ENCODE measurements at places on chromosomes 5 and 9. TPM values are rescaled to one million over a fixed set of nuclear protein-coding genes. Genes with fewer than 3 reads are reported as not detected.

The KCNN2 gene
- 7.9 TPM for total RNA-seq

The SV2C gene
- 0.23 TPM for total RNA-seq

The FOXE1 gene
- total RNA-seq = not detected

The AIF1L gene
- total RNA-seq = 15.7 TPM

The ANKRD34B gene
- not detected for total RNA-seq

The SAXO1 gene
- total RNA-seq = not detected

The ACTBL2 gene
- total RNA-seq = not detected

The RAD23B gene
- 74.1 TPM for total RNA-seq

The MYOT gene
- total RNA-seq = 35.6 TPM

The TAL2 gene
- total RNA-seq = not detected

The SLC6A19 gene
- not detected for total RNA-seq

GRCh38 chr5:7866196-7866595 lies 2.6 kb downstream of the FASTKD3 start:
- DNase-seq = no peak

DNA sequence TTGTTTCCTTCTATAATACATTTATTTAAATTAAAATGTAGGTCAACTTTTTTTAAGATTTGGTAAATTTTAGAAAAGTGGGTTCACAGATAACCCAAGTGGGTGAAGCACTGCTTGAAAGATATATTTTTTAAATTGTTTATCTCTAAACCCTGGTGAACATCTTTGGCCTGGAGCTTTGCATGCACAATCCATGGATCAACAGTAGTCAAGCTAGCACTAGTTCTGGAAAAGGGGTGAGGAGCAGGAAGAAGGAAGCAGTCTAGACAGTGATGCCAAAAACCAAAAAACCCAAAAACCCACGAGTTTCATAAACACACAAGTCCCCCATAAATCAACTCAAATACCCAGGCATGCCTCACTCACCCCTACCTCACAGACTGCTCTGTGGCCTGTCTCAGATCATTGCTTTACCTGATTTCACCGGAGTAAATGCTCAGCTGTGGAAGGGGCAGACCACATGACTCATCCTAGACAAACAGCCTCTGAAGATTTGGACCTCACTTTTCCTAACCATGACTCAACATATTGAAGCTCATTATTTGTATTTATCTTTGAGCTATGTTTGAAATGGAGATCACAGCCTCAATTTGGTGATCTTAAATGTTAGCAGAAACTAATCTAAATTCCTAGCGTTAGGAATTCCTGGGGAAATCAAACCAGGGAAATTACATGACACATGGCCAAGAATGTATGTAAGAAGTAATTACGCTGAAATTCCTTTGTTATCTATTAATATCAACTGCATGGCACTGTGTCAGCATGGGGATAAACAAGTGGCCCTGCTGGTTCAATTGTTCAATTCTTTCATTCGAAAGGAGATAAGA lies 149.6 kb downstream of the ZNF608 start:
- no peak for DNase-seq

GRCh38 chr5:15551113-15551504 lies 51.1 kb downstream of the FBXL7 start:
- DNase-seq = no peak

GRCh38 chr9:90830051-90830450 lies 28.4 kb downstream of the SYK start:
- DNase-seq = no peak

DNA sequence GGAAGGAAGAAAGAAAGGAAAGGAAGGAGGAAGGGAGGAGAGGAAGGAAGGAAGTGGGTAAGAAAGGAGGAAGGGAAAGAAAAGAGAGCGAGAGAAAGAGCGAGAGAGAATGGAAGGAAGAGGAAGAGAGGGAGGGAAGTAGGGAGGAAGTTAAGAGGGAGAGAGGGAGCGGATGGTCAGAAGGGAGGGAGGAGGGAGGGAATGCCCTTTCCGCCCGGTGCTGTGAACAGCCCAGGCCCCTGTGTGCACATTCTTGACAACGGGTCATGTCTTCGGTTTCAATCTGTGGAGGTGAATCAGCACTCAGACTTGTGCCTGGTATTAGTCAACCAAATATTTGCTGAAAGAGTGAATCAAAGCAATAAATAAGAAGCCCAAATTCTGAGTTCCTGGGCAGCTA lies 39.2 kb downstream of the PRUNE2 start:
- DNase-seq = no peak

GRCh38 chr5:11427569-11427968 lies 476.7 kb downstream of the CTNND2 start:
- no peak for DNase-seq

DNA sequence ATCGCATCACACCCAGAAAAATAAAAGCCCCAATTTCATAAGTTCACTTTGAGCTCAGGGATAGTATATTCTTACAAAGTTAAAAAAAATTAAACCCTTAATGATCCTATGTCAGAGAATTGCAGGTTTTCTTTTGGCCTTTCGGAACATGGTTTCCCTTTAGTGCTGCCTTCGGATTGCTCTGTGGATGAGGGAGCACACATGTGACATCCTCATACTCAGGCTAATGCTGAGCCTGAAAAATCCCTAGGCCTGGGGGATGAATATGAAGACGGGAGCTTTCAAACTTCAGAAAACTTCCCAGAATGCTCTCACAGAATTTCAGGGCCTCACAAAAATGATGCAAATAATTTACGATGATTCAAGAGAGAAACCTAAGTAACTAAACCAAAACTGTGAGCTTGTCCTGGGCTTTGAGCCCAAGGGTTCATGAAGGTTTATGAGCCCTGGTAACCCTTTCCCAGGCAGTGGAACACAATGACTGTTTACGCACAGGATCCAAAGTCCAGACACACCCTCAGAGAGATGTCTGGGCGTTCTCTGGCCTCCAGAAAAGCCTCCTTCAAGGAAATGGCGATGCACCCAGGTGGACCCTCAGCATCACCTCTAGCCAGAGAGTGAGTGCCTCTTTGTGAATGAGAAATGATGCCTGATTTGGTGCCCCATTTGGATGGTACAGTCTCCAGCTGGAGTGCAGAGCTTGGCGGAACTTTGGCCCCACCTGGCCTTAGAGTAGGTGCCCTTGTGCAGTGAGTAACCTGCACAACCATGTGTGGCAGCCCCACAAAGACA lies 145.4 kb downstream of the ENTREP1 start:
- DNase-seq = no peak

DNA sequence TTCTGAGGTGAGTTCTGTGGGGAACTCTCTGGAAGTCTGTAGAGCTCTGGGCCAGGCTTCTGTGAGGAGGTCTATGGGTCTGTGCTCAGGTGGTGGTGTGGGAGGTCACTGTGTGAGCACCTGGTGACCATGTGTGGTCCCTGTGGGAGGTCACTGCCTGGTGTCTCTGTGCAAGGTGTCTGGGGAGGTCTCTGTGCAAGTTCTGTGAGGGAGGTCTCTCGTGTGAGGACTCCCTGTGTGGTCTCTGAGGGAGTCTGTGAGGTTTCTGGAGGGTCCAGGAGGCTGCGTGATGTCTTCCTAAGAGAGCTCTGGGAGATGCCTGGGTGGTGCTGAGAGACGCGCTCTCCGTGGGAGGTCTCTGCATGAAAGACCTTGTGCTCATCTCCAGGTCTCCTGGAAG lies 6.0 kb upstream of the SPATA31E1 start:
- DNase-seq = no peak

DNA sequence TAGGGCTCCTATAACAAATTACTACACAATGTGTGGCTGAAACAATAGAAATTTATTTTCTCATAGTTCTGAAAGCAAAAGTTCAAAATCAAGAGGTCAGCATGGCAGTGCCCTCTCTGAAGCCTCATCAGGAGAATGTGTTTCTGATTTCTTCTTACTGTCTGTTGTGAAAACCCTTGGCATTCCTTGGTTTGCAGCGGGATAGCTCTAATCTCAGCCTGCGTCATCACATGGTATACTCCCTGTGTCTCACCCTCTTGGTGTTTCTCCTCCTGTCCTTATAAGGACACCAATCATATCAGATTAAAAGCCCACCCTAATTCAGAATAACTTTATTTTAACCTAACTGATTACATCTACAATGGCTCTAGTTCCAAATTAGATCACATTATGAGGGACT lies 87.5 kb upstream of the CDH9 start:
- DNase-seq = no peak

GRCh38 chr9:8863886-8864544 lies 1064.4 kb upstream of the DMAC1 start:
- no peak for DNase-seq

GRCh38 chr9:89686126-89686525 lies 81.3 kb downstream of the GADD45G start:
- DNase-seq = no peak

DNA sequence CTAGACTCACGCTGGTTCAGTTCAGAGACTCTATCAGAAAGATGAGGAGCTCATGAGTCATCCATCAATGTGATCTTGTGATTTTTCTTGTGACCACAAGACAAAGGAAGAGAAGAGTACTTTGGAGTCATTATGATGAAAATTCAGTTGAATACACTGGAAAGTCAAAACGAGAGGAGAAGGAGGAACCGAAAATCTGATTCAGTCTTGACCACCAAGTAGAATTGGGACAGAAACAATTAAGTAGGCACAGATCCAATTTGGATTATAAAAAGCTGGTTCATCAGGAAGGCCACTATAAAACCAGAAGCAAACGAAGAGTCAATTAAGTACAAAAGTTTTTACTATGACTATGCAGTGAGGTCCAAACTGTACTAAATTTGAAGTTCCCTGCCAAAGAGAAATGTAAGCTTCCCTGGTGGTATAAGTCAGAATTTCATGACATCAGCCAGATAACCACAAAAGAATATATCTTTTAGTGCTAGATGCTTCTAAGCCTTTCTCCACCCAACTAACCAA lies 90.9 kb downstream of the THBS4 start:
- no peak for DNase-seq

DNA sequence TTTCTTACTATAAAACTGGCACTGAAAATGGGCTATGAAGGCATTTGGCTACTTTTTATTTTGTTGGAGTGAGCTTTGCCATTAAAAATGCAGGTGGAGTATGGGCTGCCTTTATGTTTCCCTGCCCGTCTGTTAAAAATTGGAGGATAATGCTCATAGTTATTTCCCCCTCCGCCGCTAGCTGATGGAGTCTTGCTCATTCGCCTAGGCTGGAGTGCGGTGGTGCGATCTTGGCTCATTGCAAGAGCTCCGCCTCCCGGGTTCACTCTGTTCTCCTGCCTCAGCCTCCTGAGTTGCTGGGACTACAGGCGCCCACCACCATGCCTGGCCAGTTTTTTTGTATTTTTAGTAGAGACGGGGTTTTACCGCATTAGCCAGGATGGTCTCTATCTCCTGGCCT lies 8.6 kb downstream of the G3BP1 start:
- DNase-seq = no peak

GRCh38 chr9:114272739-114273431 lies 50.0 kb upstream of the ORM1 start:
- DNase-seq = no peak

GRCh38 chr5:140157032-140157781 lies 17.8 kb upstream of the CYSTM1 start:
- peak; percentile 97 for DNase-seq

- no peak for DNase-seq
Observed at GRCh38 chr9:126302730-126303129, 23.9 kb upstream of the MVB12B start.

DNA sequence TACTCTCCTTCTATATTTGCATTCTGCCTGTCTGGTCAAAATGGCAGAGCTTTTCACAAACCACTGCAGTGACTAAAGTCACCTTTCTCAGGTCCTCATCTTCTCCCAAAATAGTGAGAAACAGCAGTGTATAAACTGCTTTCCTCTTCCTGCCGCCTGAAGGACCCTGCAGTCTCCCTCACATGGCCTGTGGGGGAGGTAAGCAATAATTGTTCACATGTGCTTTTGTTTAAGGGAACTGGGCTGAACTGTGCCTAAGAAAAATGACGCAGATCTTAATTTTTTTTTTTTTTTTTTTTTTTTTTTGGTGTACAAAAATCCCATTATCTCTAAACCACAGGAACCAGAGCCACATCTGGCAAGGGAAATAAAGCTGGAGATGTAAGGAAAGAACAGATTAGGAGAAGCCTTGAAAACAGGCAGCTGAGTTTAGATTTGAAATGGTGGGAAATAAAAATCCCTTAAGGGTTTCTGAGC lies 131.7 kb upstream of the VLDLR start:
- no peak for DNase-seq

DNA sequence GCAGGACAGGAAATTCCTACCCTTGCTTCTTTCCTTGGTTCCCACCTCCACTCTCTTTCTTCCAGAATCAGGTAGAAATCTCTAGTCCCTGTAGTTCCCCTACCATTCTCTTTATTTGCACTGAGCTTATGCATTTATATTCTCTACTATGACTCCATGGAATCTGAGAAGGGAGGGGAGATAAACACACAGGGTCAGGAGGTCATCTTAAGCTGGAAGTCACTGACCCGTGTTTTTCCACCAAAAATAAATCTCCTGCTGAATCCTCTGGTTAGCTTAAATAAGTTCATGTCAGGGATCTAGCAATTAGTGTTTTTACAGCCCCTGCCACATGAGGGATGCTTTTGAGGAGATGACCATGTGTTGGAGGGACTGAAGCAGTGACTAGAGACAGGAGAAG lies 3.7 kb downstream of the ACTL7B start:
- DNase-seq = no peak

GRCh38 chr9:18707061-18707461 lies 233.1 kb downstream of the ADAMTSL1 start:
- DNase-seq = no peak

DNA sequence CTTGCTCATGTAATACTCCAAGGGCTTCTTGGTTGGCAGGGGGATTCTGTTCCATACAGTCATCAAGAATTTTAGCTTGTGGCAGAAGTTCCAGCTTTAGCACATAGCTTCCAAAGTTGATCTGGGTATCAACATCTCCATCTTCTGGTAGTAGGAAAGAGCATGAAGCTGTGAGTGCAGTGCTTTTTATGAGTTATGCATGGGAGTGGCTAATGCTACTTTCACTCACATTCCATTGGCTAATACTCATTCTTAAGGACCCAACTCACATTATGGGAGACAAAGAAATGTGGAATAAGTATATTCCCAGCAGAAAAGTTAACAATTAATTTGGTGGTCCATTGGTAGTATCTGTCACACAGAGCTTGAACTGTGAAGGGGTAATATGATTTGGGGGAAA lies 194.2 kb upstream of the CHD1 start:
- DNase-seq = no peak

GRCh38 chr5:91025956-91026355 lies 357.2 kb downstream of the ARRDC3 start:
- DNase-seq = no peak

Measured in esophagus muscularis mucosa (tissue), 4 donors.